SW 1271 (cell line): ENCODE measurements at places on chromosomes 4 and X.

GRCh38 chr4:1174941-1175634, 2.7 kb upstream of the SPON2 start:
- no peak for DNase-seq

GRCh38 chr4:73740353-73740778, at the start of gene CXCL8:
CXCL8 (plus strand) TSS chr4:73740569; CDS start chr4:73740659, 90 bp downstream.
- peak; percentile 87 for DNase-seq

- no peak for DNase-seq
Observed at GRCh38 chrX:69493766-69494165, 10.4 kb upstream of the NALF2 start.

GRCh38 chr4:145552181-145552822, 66.9 kb upstream of the MMAA start:
- DNase-seq = no peak

- no peak for DNase-seq
Observed at GRCh38 chrX:50430917-50431575, 39.6 kb downstream of the DGKK start.

GRCh38 chr4:100299046-100299840, 109.0 kb upstream of the DDIT4L start:
- no peak for DNase-seq

DNA sequence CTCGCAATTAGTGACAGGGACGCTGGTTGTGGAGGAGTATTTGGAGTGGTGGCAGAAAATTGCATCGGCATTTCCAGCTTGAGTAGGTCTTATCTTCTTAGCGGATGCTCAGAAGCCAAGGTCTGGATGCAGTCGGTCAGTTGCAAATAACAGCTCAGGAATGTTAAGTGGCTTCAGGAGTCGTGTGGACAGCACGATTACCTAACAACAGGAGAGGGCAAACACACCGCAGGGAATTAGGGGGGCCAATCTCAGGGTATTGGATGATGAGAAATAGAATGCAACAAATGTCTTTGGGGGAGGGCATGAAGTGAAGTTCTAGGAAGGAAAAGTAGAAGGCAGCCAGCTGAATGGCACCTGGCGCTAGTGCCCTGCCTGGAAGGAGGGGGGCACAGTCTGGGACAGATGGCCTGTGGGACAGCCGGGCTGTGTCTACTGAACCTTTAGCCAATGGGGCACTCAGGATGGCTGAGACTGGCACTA, 11.8 kb downstream of the RASL11B start:
- no peak for DNase-seq

DNA sequence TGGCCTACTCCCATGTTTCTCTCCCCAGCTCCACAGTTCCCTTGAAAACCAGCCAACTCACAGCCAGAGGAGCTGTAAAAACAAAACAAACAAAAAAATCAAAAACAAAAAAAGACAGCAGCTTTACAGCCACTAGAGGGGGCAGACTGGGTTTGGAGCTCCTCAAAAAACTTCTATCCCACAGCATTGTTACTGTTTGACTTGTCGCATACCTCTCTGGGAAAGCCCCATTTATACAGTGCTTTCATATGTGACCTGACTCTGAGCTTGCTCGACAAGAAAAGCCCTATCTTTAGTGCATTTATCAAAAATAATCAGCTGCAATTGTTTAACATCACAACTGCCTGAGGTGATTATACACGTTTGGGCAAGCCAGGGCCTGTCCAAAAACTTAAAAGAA, 21.6 kb downstream of the TSPAN6 start:
- DNase-seq = no peak

DNA sequence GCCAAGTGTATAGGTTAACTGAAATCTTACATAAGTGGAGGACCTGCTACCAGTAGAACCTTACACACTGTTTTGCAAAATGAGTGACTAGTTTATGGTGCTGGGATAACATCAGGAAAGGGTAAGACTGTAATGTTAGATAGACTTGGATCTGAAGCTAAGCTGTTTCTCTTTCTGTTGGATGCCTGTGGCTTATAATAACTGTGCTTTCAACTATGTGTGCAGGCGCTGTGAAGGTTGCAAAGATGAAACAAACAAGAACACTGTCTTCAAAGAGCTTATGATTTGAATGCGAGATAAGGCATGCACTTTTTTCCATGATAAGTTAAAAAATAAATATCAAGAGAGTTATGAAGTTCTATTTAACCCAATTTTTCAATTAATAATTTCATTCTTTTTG, 34.5 kb upstream of the LCORL start:
- no peak for DNase-seq

DNA sequence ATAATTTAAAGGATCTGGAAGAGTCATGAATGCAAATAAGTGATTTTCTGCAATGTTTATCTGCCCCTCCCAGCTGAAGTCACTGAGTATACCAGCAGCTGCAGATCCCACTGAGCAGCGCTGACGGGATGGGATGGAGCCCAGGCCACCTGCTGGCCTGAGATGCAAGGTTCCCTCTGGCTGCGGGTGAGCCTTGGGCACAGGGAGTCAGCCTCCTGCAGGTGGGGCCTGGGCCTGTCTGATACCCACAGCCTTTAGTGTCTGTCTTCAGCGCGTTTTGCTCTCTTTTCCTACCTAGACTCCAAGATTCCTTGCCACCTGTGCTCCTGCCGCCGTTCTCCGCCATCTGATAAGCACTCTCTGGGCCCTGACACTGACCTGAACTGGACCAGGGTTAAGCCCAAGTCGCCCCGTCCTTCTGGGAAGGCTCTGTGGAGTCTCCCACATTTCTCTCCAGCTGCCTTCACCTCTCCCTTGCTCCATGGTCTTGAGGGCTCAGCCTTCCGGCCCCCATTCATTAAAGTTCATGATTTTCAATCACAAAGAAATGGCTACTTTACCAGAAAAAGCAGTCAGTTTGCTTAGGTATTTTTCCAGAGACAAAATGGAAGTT, 223.1 kb upstream of the FAT1 start:
- DNase-seq = no peak

DNA sequence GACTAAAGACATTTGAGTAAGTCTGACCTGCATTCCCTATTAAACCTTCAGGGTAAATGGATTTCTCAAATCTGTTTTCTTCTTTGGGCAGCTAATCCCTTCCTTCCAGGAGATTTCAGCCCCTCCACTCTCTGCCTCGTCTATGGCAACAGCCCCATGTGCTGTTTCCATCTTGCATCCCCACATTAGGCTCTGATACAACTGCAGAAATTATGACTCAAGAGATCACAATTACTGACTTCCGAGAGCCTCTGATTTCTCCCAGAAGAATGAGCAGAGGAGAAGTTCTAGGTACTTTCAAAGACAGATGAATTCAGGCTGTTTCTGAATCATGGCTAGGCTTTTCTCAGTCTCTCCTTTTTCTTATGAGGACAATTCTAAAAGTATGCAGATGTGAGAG, 38.7 kb downstream of the RAI2 start:
- no peak for DNase-seq

GRCh38 chr4:73152893-73153292, 83.4 kb upstream of the COX18 start:
- DNase-seq = no peak

- DNase-seq = no peak
Observed at GRCh38 chrX:48497871-48498270, 10.9 kb upstream of the PORCN start.

GRCh38 chr4:157787618-157788017, 385.2 kb downstream of the GASK1B start:
- no peak for DNase-seq

- no peak for DNase-seq
Observed at GRCh38 chr4:18134111-18134510, 112.6 kb upstream of the LCORL start.

DNA sequence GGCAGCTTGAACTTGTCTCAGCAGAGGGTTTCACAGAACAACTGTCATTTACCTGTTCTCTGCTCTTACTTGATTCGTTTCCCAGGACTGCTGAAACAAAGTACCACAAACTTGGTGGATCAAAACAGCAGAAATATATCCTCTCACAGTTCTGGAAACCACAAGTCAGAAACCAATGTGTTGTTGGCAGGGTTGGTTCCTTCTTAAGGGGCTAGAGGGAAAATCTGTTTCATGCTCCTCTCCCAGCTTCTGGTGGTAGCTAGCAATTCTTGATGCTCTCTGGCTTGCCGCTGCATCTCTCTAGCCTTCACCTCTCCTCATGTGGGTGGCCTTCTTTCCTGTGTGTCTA, 4.7 kb downstream of the TLR8 start:
- no peak for DNase-seq

DNA sequence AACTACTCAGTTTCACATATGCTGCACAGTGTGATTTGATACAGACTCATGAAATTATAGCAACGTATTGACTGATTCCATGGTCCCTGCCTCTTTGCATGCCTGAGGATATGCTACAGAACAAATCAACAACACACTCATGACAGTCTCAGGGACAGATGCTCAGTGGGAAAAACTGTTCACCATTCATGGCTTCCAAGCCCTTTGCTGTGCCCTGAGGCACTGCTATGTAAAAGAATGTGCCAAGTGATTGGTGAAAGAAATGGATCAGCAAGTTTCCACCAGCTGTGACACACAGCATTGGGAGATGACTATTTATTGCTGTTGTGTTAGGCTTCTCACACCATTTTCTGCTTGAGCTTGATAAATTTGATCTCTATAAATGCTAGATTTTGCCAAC, 825.6 kb upstream of the INTU start:
- DNase-seq = no peak

DNA sequence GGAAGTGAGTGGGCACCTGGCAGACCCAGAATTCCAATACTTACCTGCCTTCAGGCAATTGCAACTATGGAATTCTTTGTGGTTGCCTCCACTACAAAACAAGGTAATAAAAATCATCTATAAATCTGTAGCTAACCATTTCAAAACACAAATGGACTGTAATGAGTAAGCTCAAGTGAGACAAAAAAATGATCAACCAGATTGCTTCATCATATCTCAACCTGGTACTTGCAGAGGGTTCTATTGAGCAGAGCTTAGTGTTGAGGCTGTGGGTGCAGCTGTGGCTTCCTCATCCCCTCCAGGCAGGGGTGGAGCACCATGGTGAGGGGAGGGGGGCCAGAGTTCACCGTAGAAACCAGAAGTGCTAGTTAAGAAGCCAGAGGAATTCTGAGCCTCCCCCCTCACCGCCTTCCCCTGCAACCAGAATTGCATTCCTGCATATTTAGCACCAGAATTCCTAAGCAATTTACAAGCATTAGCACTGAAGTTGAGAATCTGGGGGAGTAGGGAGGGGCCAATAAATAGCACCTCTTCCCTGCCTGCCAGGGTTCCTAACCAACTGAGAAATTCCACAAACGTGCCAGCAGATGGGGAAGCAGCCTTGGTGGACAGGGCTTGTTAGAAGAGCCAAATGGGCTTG, 11.5 kb downstream of the CTAG1A start:
- peak; percentile 31 for DNase-seq

DNA sequence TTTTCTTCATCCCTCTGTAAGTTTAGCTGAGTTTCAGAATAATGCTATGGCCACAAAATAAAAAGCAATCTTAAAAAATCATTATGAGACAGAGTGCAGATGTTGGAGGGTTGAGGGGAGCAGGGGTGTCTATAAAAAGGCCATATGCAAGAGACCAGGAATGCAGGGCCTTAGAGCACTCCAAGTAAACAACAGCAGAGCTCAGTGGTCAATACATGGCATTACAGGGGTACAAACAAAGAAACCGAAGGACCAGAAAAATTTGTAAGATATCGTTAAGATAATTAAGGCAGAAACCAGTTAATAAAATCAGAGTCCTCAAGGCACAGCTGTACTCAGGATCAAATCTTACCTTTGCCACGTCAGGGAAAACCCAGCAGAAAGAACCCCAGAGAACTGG, 28.4 kb upstream of the NDST3 start:
- DNase-seq = no peak

- no peak for DNase-seq
Observed at GRCh38 chrX:85503258-85504158, 124.0 kb upstream of the POF1B start.

GRCh38 chrX:51272638-51273037, 60.0 kb upstream of the NUDT10 start:
- no peak for DNase-seq

- no peak for DNase-seq
Observed at GRCh38 chr4:97038146-97038516, 1105.1 kb downstream of the STPG2 start.

- no peak for DNase-seq
Observed at GRCh38 chr4:15914291-15914690, 24.2 kb downstream of the FGFBP1 start.

GRCh38 chr4:67393007-67393406, 152.3 kb downstream of the CENPC start:
- no peak for DNase-seq

DNA sequence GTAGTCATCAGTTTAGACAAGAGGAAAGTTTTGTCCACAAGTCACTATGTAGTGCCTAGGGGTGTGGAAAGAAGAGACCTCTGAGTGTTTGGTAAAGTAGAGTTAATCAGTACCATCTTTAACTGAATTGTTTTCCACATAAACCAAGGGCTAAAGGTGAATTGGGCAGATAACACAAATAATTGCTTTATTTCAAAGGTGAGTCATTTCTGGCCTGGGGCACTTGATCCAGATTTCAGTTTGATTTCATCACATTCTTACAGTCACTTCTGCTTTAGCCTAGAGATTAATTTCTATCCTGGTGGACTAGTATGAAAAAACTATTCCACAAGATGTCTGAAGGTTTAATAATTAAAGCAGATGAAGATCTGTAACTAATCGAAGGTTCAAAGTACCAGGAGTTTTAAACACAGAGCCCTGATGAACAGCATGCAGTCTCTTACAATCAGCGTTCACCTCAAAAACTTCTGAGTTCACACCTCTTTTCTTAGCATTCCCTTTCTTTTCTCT, 74.5 kb upstream of the BOD1L1 start:
- DNase-seq = no peak

DNA sequence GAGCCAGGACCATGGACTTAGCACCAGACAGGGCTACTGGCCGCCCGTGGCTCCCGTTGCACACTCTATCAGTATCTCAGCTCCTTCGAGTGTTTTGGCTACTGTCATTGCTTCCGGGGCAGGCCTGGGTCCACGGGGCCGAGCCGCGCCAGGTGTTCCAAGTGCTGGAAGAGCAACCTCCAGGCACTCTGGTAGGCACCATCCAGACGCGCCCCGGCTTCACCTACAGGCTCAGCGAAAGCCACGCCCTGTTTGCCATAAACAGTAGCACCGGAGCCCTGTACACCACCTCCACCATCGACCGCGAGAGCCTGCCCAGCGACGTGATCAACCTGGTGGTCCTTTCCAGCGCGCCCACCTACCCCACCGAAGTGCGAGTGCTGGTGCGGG, 1.6 kb downstream of the FAT4 start:
- no peak for DNase-seq

GRCh38 chr4:38686682-38687081, 22.7 kb downstream of the KLF3 start:
- DNase-seq = no peak

DNA sequence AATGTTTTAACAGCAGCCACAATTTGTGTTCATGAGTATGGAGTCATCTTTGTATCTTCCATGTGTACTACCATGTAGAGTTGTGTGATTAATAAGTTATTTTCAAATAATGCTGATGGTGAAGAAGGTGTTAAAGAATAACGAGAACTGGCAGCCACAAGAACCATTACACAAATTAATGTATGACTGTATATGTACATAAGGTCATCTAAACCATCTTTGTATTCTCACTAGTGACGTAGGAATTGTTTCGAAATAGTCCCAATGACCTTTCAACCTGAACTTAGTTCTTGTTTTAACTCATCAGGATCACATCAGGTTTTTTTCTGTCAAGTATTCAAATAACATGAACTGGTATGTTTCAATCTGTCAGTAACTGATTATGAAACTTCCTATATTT, 48.3 kb upstream of the NOCT start:
- DNase-seq = no peak
